ENCODE measurements at places on chromosomes 12 and 14.

DNA sequence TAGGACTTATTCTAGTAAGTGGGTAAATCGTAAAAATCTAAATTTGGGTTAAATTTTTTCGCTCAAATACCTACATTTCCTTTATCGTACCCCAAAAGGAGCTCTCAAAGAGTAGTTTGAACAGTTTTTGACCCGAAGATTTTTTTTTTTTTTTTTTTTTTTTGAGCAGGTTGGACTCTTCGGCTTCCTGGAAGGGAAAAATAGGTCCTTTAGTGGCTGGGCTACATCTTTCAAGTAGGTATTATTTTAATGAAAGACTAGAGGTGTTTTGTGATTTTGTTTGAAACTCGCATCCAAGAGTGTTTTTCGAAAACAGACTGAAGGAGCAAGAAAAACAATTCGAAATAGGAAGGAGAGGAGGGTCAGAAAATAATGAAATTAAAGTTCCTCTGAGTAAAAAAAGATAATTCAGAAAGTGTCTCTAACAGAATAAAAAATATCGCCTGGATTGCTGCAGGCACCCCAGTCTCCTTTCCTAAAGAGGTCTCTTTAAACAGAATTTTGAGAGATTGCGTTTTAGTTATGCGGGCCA lies 6.0 kb downstream of the CDKN1B start:
- DNase-seq = no peak

DNA sequence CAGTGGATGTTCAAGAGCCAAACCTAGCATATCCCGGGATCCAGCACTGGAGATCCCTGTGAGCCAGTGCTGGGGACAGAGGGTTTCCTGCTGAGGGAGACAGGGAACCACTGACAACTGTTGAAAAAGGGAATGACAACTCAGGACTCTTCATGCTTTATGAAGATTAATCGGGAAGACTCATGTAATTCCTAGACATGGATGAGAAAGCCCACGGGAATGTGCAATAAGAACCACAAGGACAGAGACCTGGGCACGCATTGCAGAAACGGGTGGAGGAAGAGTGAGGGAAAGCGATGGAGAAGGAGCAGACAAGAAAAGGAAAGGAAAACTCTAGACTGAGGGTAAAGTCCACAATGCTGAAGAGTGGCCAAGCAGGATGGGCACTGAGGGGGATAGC lies 296.0 kb downstream of the PCNX1 start:
- DNase-seq = no peak

DNA sequence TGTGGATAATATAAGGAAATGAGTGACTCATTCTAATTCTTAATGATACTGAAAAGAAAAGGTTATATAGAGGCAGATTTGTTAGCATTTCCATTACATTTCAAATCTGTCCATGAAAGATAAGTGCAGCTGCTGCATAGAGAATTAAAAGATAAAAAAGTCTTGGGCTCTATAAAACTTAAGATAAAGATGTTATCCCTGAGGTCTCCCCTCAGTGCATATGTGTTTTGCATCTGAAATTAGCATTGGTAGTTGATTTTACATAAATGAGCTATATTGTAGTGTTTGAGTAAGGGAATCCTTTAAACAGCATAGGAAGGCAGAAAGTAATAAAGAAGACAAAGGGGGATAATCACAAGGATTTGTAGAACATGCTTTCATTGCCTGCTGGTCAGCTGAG lies 206.2 kb downstream of the FSCB start:
- no peak for DNase-seq

DNA sequence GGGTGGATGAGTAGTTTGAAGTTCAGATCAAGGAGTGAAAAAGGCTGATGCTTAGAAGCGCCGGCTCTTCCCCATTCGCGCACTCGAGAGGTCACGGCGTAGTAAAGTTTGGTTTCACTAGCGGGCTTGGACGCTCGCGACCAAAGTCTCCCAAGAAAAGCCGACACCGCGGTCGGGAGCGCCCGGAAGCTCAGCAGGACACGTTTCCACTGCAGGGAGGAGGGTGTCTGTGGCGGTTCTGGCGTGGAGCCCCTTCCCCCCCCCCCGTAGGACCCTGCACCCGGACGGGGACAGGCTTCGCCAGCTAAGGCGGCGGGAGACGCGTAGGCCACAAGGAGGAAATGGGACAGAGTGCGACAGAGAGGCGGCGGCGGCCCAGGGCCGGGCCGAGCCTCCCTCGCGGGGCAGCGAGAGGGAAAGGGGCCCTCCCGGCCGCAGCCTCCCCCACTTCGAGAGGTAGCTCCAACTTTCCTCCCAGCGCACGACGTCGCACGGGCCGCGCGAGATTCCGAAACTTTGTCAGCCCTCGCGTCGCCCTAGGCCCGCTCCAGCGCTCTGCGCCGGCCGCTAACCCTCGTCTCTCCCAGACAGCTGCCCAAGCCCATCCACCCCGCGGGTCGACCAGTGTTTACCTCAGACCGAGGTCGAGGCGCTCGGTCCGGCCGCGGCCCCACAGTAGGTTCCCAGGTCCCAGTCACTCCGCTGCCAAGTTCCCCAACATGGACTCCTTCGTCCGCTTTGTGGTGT lies 480 bp downstream of the SCAF11 start:
- DNase-seq = peak; percentile 89

DNA sequence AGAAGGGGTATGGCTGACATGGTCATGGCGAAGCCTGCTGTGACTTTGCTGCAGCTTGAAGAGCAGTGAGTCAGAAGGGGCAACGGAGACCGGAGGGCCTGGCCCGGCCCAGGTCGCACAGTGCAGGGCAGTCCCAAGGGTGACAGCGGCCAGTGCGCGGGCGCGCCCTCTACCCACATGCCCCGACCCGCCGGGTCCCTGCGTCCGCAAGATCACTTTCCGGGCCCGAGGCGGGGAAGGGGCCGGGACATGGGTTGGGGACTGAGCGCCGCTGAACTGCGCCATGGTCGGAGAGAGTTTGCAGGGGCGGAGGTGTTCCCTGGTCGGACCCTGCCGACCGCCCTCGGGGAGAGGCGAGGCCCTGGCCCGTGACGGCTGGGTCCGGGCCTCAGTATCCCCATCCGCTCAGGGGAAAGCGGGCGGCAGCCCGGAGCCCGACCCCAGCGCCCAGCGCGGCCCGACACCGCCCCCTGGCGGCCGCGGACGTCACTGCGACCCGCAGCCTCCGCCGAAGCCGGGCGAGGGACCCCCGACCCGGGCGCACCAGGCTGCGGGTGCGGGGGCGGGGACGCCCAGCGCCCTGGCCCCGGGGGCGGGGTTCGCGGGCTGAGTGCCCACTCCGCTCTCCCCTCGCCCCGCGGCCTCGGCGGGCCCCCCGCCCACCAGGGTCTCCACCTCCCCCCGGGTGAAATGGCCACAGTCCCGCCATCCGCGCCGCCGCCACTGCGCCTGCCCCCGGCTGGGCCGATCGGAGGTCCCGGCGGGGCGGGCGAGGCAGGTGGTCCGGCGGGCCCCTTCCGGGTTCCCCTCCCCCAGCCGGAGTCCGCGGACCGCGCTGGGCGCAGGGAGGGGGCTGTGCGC lies 7.2 kb upstream of the ANKRD9 start:
- peak; percentile 44 for DNase-seq

- DNase-seq = no peak
Observed at GRCh38 chr12:25135531-25136154, 59.3 kb downstream of the DNAI7 start.

DNA sequence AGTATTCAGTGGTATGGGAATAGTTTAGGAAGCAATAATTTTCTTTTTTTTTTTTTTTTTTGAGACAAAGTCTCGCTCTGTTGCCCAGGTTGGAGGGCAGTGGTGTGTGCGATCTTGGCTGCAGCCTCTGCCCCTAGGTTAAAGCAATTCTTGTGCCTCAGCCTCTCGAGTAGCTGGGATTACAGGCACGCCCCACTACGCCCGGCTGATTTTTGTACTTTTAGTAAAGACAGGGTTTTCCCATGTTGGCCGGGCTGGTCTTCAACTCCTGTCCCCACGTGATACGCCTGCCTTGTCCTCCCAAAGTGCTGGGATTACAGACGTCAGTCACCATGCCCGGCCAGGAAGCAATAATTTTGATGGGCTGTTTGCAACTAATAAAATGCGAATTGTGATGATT lies 62.1 kb downstream of the ATG14 start:
- DNase-seq = peak; percentile 54

GRCh38 chr14:100708425-100709288 lies 18.0 kb upstream of the DLK1 start:
- no peak for DNase-seq

- no peak for DNase-seq
Observed at GRCh38 chr14:78319406-78319805, 149.2 kb downstream of the NRXN3 start.

GRCh38 chr12:89891933-89892332 lies 183.3 kb upstream of the ATP2B1 start:
- DNase-seq = no peak

DNA sequence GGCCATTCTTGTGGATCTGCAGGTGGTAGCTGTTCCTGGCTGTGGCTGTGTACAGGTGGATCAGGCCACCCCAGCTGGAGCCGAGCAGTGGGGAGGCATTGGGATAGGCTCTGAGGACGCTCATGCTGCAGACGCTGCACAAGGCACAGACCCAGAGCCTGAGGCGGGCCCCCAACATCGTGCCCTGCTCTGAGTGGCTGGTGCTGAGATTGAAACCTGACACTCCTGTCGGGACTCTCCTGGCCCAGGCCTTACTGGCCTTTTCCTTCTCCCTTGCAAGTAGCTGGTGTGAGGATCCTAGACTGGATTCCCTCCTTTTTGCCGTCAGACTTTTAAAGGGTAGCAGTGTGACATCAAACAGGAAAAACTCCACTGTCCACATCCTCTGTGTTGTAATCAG lies at the start of gene FGF23:
Gene FGF23, minus strand, starts transcription at position 308 of the 400 bp plus-strand sequence. Its CDS starts 130 bp downstream, at position 178.
- DNase-seq = no peak

All from Peyer's patch (tissue), 4 donors.